Karpas-422 (cell line): ENCODE measurements at places on chromosomes 1 and 21. TPM values are rescaled to one million over a fixed set of nuclear protein-coding genes. Genes with fewer than 3 reads are reported as not detected.

The SLC44A3 gene
- not detected in 2 replicates for total RNA-seq

The KRTAP10-4 gene
- not detected in 2 replicates for total RNA-seq

The CLDN19 gene
- total RNA-seq = not detected in 2 replicates

The WNT2B gene
- not detected in 2 replicates for total RNA-seq

The TMEM50B gene
- 39.9 and 57.5 TPM in 2 replicates for total RNA-seq

The AMY1C gene
- total RNA-seq = not detected in 2 replicates

The CD34 gene
- 0.04 TPM in 1 of 2 replicates, not detected in the other for total RNA-seq

The PTPN14 gene
- total RNA-seq = 0.40 and 0.56 TPM in 2 replicates

- no peak overlapping the region for H3K4me3 ChIP-seq
- H3K4me1 ChIP-seq = no peaks in the 10 kb centered on the region
- no peak for DNase-seq
- no peak overlapping the region for H3K27ac ChIP-seq
These were observed 552.2 kb upstream of the NCAM2 start for GRCh38 chr21:20445971-20446370.

GRCh38 chr21:41965045-41965444 is 11.2 kb upstream of the C2CD2 start:
- no peaks in the 10 kb centered on the region for H3K27me3 ChIP-seq
- H3K4me3 ChIP-seq = no peak overlapping the region
- no peak for DNase-seq

DNA sequence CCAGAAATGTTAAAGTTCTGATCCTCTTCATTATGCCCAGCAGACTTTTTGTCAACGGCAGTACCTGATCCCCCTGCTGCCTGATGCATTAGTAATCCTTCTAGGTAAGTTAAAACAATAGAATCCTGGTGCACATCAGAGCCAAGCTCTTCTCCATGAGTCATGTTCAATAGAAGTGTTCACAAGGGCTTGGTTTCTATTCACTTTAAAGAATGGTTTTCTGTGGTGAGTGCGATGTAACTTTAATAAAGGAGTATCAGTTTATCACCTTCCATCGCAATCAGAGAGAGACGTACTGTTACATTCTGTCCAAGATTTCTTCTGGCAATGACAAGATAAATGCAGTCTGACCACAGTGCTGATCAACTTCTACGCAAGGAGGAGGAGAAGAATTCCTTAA is 96.8 kb downstream of the NRIP1 start:
- no peaks in the 10 kb centered on the region for H3K36me3 ChIP-seq
- H3K27ac ChIP-seq = no peak overlapping the region
- DNase-seq = no peak
- H3K27me3 ChIP-seq = no peaks in the 10 kb centered on the region
- H3K4me1 ChIP-seq = no peaks in the 10 kb centered on the region

- no peaks in the 10 kb centered on the region for H3K36me3 ChIP-seq
- DNase-seq = no peak
- no peak overlapping the region for H3K27ac ChIP-seq
- no peak overlapping the region for H3K4me3 ChIP-seq
- no peaks in the 10 kb centered on the region for H3K4me1 ChIP-seq
These were observed 1887.4 kb downstream of the NCAM2 start for GRCh38 chr21:22885614-22886013.

DNA sequence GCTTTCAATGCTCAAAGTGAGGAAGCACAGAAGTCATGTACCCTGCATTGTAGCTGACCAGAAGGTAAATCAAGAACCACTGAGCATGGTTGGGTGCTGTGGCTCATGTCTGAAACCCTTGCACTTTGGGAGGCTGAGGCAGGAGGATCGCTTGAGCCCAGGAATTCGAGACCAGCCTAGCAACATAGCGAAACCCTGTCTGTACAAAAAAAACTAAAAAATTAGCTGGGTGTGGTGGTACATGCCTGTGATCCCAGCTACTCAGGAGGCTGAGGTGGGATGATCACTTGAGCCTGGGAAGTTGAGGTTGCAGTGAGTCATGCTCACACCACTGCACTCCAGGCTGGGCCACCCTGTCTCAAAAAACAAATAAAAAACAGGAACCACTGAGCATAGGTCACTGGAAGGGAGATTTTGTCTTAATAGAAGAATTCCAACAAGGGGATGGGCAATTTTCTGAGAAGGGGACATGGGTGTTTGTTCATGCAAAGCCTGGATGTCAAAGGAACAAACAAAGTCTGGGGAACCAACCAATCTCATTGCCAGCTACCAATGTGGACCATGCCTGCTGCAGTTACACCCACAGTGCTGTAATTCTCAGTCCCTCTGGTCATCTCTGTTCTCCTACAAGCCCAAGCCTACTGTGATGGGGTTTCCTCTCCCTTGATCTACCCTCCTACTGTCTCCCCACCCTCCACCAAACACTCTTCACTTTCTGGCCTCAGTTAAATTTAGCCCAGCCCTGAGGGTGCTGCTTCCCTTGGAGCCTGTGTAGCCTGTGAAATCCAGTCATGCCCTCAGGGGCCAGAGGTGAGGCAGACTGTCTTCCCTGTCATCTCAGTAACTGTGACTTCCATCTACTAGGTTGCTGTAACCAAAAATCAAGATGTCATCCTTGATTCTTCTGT is 47.9 kb downstream of the ELF3 start:
- H3K27me3 ChIP-seq = no peaks in the 10 kb centered on the region
- H3K4me3 ChIP-seq = no peak overlapping the region
- H3K27ac ChIP-seq = no peak overlapping the region
- no peak for DNase-seq
- no peaks in the 10 kb centered on the region for H3K36me3 ChIP-seq
- no peaks in the 10 kb centered on the region for H3K4me1 ChIP-seq

DNA sequence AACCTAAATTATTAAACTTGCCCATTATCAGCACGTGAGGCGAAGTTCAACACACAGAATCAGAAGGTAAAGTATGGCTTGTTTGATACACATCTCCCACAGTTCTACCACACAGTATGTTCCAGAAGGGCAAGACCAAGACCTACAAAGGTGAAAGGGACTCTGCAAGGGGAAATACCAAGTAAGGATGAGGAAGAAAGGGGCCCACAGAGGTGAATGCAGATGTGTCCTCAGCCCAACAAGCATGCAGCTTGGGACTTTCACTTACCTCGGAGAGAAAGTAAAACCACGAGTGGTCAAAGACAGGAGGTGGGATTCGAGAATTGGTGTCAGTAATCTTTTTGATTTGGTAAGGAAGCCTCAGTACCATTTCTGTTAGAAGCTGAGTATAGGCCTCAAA is 85.8 kb downstream of the UBR4 start:
- H3K4me1 ChIP-seq = no peaks in the 10 kb centered on the region
- no peak for DNase-seq
- H3K36me3 ChIP-seq = peaks cover 72% of the 10 kb centered on the region; the same call in 1 of the 2 replicates
- no peak overlapping the region for H3K4me3 ChIP-seq
- H3K27me3 ChIP-seq = no peaks in the 10 kb centered on the region

- H3K4me3 ChIP-seq = peak overlapping the region; percentile 95
- peak; percentile 63 for DNase-seq
- no peaks in the 10 kb centered on the region for H3K27me3 ChIP-seq
- H3K27ac ChIP-seq = peak overlapping the region; percentile 19; the same call in 1 of the 2 replicates
- H3K36me3 ChIP-seq = peaks cover 55% of the 10 kb centered on the region; the same call in 1 of the 2 replicates
These were observed 556 bp downstream of the WDR77 start for GRCh38 chr1:111448482-111448917.

DNA sequence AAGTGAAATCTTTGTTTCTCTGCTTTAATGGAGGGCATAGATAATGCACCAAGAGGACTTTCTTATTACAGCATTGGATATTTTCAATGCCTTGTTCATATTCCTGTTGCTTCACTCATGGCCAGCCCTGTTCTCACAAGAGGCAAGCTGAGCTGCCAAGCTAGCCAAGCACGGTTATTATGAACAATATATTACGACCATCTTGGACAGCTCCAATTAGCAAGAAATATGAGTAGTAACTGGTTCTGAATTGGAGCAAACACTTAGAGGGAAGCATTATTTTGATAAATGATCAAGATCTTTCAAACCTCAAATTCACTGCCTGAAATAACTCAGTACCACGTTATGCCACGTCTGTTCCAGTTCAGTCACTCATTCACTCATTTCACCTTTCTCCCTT is 159.8 kb downstream of the SETD4 start:
- no peaks in the 10 kb centered on the region for H3K36me3 ChIP-seq
- DNase-seq = no peak

- no peaks in the 10 kb centered on the region for H3K4me1 ChIP-seq
- no peak overlapping the region for H3K27ac ChIP-seq
- no peaks in the 10 kb centered on the region for H3K27me3 ChIP-seq
- H3K4me3 ChIP-seq = no peak overlapping the region
These were observed 498 bp upstream of the CLCA2 start for GRCh38 chr1:86423473-86423872.

- H3K27me3 ChIP-seq = no peaks in the 10 kb centered on the region
- H3K27ac ChIP-seq = no peak overlapping the region
- H3K36me3 ChIP-seq = no peaks in the 10 kb centered on the region
These were observed 768.0 kb upstream of the TMPRSS15 start for GRCh38 chr21:19171585-19171984.
